ENCODE measurements at places on chromosomes 1 and 21.

- DNase-seq: no peak
These were observed 76.3 kb downstream of the RUSC1 start for GRCh38 chr1:155396874-155397476.

- DNase-seq: no peak
These were observed 37.2 kb upstream of the HNRNPU start for GRCh38 chr1:244901400-244902015.

DNA sequence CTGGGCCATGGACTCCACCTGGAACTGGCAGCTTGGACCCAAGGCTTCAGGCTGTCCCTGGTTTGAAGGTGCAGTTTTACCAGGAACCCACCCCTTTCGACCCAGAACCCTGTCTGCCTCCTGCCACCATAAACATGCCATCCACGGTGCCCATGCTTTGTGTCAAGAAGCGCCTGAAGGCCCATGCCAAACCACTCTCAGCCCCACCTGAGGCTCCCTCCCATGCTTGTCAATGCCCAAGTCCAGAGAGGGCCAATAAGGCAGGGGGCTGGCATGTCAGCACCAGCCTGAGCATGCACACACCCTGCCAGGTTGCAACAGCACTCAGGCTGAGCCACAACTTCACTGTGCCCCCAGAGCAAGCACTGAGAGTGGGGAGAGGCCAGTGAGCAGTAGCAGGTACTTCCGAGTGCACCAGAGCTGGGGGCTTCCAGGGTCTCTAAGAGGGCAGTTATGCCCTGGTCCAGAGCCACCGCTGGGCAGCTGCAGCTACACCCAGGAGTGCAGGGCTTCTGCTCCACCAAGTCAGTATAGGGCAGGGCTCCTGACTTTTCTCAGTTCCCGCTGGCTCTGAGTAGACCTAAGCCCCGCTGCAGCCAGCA lies 1256.0 kb downstream of the AMY1C start:
- no peak for DNase-seq

GRCh38 chr21:36719614-36720013 lies 20.7 kb downstream of the SIM2 start:
- DNase-seq: no peak

DNA sequence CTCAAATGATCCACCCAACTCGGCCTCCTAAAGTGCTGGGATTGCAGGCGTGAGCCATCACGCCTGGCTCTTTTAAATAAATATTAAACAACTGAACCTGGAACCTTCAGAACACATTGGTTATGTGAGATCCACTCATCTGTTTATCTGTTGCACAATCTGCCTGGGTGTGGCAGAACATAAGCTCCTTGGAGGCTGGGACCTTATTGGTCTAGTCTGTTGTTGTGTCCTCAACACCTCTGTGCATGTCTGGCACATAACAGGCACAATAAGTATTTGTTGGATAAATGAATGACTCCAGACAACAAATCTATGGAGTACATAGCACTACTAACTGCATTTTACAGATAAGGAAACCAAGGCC lies 4.1 kb upstream of the NBL1 start:
- no peak for DNase-seq

- peak; percentile 42 for DNase-seq
These were observed 48.0 kb downstream of the TBCE start for GRCh38 chr1:235415008-235415904.

DNA sequence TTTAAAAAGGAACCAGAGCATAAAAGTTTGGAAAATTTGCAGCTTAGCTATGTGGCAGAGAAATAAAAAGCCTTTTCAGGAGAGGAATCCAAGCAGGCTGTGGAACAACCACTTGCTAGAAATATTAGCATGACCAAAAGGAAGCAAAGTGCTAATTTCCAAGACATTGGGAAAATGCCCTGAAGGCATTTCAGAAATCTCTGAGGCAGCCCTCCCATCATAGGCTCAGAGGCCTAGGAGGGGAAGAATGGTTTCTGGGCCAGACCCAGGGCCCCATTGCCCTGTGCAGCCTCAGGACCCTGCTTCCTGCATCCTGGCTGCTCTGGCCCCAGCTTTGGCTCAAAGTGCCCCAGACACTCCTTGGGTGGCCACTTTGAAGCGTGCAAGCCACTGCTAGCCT lies 56.8 kb downstream of the TENT5C start:
- no peak for DNase-seq
